CD4-positive, alpha-beta T cell treated with Interleukin-4 for 4 hours (primary cell): ENCODE measurements at places on chromosomes 2 and 18.

GRCh38 chr18:26926066-26926675, 60.7 kb upstream of the AQP4 start:
- no peak for DNase-seq

DNA sequence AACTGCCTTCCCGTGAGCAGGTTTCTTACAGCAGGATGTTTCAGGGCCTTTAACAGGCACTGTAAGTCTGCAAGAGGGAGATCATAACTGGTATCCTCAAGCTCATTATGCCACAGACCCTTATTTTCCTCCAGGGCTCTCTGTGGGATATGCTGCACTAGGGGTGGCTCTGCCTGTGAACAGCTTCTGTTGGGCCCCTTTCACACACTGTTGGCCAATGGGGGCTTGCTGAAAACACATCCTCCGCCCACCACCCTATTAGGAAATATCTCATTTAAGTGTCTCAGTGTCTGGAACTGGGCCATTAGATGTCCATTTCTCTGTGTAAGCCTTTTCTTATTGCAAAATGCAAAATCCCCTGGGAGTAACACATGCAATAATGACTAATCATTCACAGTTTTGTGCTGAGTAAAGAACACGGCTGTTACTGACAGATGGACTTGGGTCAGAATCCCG, 414.3 kb upstream of the HS6ST1 start:
- DNase-seq: no peak

DNA sequence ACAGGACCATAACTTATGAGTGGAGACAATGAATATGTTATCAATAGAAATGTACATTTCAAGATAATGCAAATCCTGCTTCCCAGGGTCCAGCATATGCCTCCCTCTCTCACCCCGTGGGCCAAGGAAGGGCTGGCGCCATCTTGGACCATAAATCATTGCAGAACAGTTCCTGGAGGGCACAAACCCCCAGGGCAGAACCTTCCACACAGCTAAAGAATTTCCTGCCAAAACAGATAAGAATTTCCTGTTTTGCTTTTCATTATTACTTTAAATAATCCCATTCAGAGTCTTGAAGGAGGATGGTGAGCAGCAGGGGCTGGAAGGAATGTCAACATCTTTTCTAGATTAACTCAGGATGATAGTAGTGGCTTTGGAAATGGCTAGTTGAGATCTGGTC, 53.7 kb downstream of the EHD3 start:
- no peak for DNase-seq

DNA sequence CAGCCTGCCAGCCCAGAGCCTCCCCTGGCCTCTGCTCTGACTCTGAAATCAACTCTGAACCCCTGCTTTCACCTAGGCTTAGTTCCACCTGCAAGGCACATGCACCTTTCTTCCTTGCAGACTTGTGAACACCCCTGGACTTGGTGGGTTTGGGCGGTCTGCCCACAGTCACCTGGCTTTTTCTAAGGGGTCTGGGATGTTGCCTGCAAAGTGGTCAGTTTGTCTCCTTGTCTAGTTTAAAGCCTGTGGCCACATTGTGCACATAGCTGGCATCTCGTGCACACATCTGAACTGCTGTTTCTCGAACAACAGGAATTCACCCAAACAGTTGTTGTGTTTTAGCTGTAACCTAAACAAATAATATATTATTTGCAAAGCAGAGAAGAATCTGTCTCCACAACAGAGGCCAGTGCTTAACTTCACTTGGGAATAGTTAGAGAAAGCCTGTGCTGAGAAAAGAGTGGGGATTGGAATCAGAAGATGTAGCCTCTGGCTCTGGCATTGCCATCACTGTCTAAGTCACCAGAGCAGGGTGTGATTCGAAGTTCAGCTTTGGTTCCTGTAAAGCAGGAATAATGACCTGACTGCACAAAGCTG, 108.5 kb downstream of the TMEM18 start:
- DNase-seq: no peak

DNA sequence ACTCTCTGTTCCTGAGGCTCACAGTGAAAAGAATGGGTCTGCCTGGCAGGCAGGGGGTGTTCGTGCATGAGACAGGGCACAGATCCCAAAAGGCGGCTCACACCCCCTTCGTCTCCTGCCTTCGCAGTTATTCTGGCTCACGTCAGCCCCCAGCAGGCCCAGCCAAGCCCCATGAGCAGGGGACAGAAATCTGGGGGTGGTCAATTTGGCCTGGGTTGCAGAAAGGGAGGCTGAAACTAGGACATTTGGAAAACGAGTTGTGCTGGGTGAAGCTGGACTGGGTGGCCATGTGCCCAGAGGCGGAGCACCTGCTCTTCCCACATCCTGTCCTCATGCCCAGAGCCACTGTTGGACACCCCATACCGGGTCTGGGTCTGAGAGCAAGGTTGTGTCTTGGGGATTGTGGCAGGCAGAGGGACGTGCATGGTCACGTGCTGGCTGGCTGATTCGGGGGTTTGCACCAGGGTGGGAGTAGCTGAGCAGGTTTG, 99.0 kb upstream of the MCFD2 start:
- no peak for DNase-seq

GRCh38 chr2:27094353-27094984, 7.9 kb downstream of the KHK start:
- no peak for DNase-seq

DNA sequence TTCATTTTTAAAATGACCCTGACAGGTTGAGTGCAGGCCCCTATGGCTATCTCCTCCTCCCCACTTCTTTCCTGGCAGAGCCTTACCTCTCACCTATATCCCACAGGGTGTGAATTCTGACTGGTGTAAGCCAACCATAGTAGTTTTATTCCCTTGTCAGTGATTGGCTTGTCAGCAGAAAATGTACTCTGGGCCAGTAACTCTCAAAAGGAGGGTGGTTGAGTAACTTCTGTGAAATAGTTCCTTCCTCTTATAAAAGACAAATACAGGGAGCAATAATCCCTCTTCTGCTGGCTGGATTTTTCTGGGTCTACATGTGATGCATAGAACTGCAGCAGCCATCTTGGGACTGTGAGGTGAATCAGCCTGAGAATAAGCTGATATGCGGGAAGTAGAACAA, 83.4 kb downstream of the RAPH1 start:
- DNase-seq: no peak

DNA sequence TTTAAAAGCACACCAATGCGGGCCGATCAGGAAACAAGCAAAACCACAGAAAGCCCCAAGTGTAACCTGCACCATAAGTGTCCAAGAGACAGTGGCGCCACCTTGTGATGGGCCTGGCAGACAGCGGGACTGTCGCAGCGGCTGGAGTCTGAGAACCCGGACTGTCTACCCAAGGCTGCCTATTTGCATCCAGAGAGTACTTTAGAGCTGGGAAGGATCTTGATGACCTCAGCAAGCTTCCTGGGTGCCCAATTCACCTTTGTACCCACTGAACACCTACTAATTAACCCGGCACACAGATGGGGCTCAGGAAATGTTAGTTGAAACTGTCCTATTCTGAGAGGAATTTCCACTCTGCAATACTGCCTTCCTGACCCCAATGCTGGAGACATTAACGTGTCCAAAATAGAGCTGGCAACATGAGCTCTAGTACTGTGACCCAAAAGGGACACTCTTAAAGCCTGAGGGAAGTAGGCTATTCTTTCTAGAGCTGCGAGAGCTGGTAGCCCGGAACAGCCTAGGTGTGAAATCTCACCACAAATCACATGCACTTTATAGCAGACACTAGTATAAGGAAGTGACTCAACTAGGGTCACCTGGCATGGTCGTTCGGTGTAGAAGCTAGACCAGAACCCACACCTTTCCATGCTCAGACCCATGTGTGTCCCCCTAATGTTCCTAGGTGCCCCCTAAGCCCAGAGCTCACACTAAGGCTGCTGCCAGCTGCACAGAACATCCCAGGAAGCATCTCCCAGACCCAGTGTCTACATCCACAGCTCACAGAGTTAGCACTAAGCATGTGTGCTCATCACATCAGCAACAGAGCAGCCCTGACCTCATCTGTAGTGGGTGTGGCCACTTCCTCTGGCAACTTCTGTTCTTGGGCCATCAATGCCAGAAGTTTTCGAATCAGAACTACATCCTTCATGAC, 25.4 kb downstream of the POLR1A start:
- peak; percentile 78 for DNase-seq

GRCh38 chr2:71210292-71210691, 16.6 kb downstream of the PAIP2B start:
- DNase-seq: no peak

GRCh38 chr2:10080536-10081304, 509 bp upstream of the CYS1 start:
- DNase-seq: peak; percentile 13

GRCh38 chr2:241189093-241189855, 797 bp downstream of the ANO7 start:
- no peak for DNase-seq

GRCh38 chr2:241155936-241156335, 5.7 kb downstream of the PPP1R7 start:
- DNase-seq: no peak
